ENCODE measurements at places on chromosomes 3 and 15. TPM values are rescaled to one million over a fixed set of nuclear protein-coding genes. Genes with fewer than 3 reads are reported as not detected.

DNA sequence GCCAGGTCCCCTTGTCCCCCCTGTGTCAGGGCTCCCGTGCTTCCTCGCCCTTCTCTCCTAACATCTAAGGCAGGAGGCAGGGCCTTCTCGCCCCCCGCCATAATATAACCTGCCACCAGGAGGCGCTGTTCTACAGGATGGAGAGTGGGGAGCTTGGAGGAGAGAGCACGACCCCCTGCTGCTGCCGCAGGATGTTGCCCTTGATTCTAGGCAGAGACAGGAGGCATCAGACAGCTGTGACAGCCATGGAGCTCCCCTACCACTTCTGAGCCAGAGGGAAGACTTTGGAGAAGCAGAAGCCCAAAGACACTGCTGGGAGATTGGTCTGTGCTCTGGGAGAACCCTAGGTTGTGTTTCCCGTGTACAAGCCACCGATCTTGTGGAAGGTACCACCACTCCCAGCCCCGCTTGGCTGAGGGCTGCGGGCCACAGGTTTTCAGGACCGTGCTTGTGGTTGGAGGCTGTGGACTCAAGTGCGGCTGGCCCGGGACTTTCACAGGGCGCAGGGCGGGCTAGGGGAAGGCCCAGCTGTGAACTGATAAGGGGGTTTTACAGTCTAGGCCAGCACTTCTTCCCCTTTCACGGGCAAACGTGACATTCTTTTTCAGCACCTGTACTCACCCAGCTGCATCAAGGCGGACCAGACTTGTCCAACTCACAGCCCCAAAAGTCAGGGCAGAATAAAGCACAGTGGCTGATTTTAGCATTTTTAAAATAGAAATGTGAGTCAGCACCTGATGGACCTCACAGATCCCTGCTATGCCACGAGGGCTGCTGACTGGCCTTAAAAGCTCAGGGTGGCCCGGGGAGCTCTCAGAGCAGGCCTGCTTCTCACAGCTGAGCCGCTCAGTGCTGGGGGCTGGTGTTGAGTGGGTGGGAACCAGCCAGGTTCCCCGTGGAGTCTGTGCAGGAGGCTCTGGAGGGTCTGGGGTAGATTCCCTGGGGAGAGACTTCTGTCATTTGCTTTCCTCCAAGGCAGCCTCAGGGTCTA lies 2.6 kb upstream of the TIGIT start:
- peak; percentile 92 for DNase-seq

CD200R1 gene
- 6.4 TPM for total RNA-seq

DNA sequence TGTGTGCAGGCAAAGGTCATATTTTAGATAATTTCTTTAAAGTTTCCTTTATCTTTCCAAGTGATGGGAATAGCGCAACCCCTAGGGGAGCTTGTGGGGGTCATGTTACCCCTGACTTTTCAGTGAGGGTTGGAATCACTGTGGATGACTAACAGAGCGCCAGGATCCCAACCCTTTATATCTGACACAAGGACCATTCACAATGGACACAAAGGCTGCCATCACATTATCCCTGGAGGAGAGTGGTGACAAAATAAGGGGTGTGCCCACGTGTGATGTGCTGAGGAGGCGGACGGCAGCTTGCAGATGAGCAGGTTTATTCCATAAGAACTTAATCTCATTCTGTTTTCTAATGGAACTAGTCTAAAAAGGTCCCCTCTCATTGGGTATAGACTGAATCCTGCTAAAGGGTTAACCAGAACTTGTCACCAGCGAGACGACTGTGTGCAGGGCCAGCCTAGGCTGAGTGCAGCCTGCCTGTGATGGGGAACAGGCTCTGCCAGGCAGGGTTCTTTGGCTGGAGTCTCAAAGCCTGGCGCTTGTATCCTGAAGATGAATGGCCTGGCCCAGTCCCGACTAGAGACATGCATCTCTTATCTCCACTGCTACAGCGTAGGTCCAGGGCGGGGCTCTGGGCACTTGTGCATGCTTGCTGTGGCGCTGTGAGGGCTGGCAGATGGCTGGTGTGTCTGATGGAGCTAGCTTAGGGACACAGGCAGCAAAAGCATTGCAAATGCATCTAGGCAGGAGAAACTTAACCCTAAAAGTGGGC lies 50.2 kb downstream of the CHDH start:
- DNase-seq, result no peak

DNA sequence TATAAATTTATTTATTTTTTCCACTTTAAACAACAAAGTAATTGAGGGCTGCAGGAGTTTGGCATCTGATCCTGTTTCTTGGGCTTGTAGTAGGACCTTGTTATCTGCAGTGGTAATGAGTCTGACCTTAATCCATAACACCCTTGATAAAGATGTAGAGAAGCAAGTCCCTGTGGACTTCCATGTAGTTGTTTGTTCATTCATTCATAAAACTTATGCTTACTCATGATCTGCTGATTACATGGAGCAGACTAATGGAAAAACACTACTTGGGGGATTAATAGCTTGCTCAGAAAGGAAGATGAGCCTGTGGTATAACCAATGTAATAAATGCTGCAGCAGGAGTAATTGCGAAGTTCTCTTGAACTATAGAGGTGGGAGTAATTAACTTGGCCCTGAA lies 271.5 kb upstream of the TBL1XR1 start:
- DNase-seq, result no peak

- DNase-seq, result no peak
Measured at GRCh38 chr3:117936159-117936558, 1098.5 kb downstream of the IGSF11 start.

ANKUB1 gene
- not detected for total RNA-seq

DNA sequence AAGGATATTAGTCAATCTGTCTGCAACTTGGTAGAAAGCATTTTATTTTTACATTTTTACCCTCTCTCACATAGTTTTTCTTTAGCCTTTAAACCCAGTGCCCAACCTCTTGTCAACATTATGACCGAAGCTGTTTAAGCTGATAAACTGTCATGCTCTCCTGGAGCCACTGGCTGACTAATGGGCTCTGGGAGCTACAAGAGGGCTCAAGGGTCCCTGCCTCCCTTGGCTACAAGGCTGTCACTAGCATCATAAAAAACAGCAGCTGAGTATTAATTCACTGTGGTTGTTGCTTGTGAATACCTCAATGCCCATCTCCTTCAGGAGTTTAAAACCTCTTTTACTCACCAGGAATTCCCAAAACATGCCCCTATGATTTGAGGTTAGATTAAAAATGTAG lies 237.9 kb downstream of the ZMAT3 start:
- no peak for DNase-seq

RETNLB gene
- not detected for total RNA-seq

DNA sequence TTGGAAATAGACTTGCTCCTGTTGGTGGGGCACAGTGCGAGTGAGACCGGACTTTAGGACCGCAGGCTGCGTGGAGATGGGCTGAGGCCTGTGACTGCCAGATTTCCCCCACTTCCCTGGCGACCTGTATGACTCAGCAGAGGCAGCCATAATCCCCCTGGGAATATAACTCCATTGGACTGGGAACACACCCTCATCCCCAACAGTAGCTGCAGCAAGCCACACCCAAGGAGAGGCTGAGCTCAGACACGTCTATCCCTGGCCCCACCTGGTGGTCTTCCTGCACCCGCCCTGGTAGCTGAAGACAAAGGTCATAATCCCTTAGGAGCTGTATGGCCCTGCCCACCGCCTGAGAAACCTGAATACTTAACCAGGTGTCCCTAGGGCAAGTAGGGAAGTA lies 42.6 kb downstream of the DZIP1L start:
- no peak for DNase-seq

DNA sequence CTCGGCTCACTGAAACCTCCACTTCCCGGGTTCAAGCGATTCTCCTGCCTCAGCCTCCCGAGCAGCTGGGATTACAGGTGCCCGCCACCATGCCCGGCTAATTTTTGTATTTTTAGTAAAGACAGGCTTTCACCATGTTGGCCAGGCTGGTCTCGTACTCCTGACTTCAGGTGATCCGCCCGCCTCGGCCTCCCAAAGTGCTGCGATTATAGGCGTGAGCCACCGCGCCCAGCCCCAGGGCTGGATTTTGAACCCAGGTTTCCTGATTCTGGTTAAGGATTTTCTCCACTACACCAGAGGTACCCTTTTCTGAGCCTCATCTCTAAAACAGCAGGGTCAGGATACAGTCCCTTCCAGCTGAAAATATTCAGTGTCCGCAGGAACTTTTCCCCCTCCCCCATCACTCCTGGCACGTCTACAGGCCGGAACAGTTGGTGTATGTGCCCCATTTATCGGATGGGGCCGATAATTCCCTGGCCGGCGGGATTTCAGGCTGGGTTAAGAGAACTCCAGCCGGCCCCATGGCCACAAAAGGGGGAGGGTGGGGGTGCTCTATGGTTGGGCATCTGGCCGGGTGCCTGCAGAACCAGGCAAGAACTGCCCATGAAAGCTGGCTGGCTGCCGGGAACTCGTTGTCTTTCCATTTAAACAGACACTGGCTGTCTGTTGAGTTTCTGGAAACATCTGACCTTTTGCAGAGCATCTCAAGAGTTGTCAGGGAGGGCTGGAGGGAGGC lies 26.8 kb upstream of the SEMA4B start:
- no peak for DNase-seq

DNA sequence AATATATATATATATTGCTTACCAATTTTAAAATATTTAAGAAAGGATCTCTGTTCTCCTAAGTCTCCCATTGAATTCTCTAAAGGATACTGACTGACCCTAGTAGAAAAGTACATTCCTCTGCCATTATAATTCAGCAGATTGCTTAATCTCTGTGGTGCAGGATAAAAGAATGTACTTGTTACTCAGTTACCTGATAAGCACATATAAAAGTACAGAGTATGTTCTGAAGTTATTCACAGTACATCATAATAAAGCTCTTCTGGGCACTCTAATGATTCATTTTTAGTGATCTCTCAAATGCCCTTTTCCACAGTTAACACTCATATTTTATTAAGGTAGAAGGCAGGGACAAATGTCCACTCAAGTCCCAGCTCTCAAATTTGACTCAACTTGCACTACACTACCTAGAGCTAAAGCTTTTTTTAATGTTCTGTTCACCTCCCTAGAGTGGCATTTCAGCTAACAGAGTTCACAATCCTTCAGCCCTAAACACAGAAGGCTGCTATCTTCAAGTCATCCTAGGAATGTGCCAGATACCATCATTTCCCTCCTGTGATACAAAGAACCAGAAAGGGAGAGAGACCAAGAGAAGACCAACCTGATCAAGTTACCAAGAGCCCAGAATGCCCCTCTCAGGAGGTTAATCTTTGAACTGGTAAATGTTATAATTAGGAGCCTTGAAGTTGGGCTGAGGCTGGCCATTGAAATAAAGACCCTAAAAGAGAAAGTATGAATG lies 53.3 kb downstream of the MEIS2 start:
- no peak for DNase-seq

DNA sequence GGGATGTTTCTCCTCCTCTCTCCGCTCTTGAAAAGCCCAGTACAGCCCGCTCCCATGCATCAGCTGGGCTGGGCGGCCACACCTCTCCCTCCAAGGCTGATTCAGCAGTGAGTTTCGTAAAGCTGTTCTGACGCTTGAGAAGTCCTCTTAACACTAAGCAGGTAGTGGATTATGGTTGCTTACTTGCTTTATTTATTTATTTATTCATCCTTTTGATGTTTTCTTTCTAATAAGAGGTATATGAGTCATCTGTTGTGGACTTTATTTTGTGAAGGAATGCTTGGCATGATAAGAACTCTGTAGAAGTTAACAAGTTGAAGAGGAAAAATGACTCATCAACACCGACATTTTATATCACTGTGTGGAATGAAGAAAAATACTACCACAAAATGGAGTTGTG lies 285.0 kb downstream of the SQOR start:
- no peak for DNase-seq

GRCh38 chr3:3815206-3815605 lies 16.0 kb downstream of the LRRN1 start:
- DNase-seq, result no peak

- no peak for DNase-seq
Measured at GRCh38 chr3:56408761-56409196, 59.5 kb downstream of the ERC2 start.

DNA sequence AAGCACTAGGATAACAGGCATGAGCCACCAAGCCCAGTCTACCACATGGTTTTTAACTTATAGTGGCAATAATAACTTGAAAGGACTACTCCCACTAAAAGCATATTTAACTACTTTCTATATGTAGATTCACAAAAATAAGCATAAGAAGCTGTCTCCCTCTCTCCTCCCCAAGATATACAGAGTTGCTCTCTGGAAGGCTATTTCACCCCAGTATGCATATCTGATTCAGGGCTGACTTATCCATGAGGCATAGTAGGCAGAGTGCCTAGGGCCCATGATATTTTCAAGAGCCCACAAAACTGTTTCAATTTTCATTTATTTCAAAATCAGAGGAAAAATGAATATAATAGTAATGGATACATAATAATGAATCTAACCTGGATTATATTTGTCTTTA lies 20.5 kb downstream of the ATP8B4 start:
- DNase-seq, result no peak

Measured in activated CD8-positive, alpha-beta T cell treated with anti-CD3 and anti-CD28 coated beads, Interleukin-2, amount 10 ng/mL, durations not matched to agents 7 days and 5 days (primary cell).